ENCODE measurements at places on chromosomes 5 and 9.

- no peak for DNase-seq
These were observed 99.8 kb downstream of the TRIO start for GRCh38 chr5:14242871-14243383.

- DNase-seq, result peak; percentile 27
These were observed 217.9 kb downstream of the BNC2 start for GRCh38 chr9:16652582-16652981.

- no peak for DNase-seq
These were observed 48.2 kb downstream of the RXRA start for GRCh38 chr9:134374301-134375010.

GRCh38 chr9:130297371-130297770 lies 31.8 kb downstream of the HMCN2 start:
- no peak for DNase-seq

- DNase-seq, result no peak
These were observed 1378.7 kb upstream of the C9orf72 start for GRCh38 chr9:28951945-28952344.

- DNase-seq, result no peak
These were observed 278.4 kb downstream of the NSG2 start for GRCh38 chr5:174323878-174324281.

GRCh38 chr9:129732946-129733631 lies 19.8 kb downstream of the PTGES start:
- no peak for DNase-seq

GRCh38 chr9:14018081-14018480 lies 295.9 kb downstream of the NFIB start:
- DNase-seq, result no peak

GRCh38 chr5:134594797-134595457 lies 37.7 kb downstream of the SAR1B start:
- peak; percentile 2 for DNase-seq

DNA sequence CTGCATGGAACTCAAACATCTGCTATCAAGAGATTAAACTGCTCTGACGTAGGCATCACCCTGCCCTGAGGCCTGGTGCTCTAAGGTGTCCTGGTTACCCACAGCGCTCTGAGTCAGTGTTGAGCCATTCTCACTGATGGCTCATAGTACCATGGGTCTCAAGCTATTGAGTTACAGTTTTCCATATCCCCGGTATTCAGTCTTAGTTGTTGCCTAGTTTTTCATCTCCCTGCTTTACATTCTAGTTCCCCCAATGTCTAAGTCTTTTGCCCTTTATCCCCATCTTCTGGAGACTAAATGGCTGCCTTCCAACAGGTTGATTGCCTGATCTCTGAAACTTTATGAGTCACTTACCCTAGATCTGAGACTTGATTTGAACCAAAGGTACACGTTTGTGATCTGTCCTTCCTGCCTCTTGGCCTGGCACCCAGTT lies 161.2 kb upstream of the PTGER4 start:
- DNase-seq, result no peak

DNA sequence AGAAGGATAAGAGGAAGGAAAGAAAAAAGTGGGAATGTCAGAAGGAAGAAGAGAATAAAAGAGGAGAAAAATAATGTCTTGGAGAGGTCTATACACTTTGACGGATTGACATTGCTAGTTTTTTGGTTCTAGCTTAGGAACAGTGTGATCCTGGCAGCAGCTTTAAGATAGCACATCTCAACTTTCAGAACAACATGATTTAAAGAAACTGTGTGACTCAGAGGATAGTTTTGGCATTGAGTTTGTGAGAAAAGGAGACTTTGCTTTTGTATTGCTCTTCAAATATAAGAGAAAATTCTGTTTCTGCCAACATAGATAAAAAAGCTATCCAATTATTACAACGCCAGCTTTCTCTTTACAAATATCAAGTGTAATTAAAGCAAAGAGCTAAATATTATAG lies 260.7 kb upstream of the ARRDC3 start:
- DNase-seq, result no peak

DNA sequence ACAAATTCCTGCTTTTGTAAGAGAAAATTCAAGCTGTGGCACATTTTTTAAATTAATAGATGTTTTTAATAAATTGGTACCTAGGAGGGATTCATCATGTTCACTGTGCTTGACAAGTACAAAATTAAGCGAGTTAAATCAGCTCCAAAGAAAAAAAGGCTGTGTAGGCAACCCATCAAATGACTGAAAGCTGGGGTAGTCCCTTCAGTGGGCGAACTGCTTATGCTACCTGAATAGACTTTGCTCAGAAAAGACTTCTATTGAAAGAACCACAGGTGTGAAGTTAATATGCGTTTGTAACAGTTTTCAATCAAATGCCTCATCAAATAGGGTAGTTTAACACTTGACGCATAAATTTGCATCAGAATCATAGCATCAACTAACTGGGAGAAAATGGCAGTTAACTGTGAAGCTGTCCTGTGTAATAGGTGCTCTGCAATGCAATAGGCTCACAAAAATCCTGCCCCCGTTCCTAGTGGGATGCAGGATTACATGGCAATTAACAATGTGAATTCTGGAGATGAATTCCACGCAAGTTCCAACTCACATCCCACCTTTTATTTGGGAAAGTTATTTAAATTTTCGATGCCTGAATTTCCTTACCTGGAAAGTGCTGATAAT lies 14.4 kb upstream of the ARL15 start:
- no peak for DNase-seq

DNA sequence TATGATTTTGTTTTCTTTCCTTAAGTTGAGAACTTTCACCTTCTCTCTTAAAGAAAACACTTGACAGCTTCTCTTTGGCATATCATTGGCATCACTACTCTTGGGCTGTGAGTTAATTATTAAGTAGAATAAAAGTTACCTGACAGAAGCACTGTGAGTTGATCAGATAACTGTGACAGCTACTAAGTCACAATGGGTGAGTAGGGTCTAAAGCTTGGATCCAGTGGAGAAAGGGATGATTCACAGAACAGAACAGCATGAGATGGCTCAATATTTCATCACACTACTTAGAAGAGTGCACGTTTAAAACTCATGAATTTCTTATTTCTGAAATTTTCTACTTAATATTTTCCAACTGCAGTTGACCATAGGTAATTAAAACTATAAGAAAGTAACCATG lies 268.5 kb upstream of the NMUR2 start:
- no peak for DNase-seq

Measured in NCI-H1092 treated with DMSO at 0.1 percent for 48 hours (cell line).